ENCODE measurements at places on chromosomes 16 and 17.

GRCh38 chr17:11944587-11944986 lies 52.7 kb downstream of the ZNF18 start:
- no peak for DNase-seq

GRCh38 chr16:73886426-73886825 lies 410.2 kb upstream of the PSMD7 start:
- no peak for DNase-seq

GRCh38 chr16:19329932-19330331 lies 44.4 kb downstream of the CLEC19A start:
- DNase-seq, result no peak

GRCh38 chr17:29777663-29778062 lies 152.4 kb downstream of the SSH2 start:
- no peak for DNase-seq

GRCh38 chr17:47682138-47682537 lies 11.8 kb upstream of the TBKBP1 start:
- DNase-seq, result no peak

- no peak for DNase-seq
Measured at GRCh38 chr17:60065867-60066266, 12.9 kb downstream of the HEATR6 start.

DNA sequence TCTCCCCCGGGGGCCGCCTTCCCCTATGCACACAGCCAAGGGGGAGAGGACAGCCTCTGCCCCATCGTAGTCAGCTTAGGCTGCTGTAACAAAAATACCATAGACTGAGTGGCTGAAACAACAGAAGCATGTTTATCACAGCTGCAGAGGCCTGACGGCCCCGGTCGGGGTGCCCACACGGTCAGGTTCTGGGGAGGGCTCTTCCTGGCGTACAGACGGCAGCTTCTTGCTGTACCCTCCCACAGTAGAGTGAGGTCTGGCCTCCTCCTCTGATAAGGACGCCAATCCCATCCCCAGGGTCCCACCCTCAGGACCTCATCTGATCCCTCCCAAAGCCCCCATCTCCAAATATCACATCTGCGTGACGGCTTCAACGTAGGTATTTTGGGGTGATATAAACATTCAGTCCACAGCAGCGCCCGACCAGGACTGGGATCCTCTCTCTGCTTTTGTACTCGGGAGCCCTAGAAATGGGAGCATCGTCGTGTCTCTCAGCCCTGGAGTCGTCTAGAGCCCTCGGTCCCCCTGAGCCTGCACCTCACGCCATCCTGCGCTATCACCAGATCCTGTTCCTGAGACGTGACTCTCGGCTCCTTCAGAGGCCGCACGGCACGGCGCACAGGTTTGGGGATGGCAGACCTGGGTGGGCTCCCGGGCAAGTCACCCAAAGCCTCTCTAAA lies 67.8 kb downstream of the RPH3AL start:
- no peak for DNase-seq

DNA sequence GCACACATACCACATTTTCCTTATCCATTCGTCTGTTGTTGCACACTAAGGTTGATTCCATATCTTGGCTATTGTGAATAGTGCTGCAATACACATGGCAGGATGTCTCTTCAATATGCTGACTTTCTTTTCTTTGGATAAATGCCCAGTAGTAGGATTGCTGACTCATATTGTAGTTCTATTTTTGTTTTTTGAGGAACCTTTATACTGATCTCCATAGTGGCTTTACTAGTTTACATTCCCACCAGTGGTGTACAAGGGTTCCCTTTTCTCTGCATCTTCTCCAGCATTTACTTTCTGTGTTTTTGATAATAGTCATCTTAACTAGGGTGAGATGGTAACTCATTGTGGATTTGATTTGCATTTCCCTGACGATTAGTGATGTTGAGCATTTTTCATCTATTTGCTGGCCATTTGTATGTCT lies 118.1 kb downstream of the STXBP4 start:
- no peak for DNase-seq

DNA sequence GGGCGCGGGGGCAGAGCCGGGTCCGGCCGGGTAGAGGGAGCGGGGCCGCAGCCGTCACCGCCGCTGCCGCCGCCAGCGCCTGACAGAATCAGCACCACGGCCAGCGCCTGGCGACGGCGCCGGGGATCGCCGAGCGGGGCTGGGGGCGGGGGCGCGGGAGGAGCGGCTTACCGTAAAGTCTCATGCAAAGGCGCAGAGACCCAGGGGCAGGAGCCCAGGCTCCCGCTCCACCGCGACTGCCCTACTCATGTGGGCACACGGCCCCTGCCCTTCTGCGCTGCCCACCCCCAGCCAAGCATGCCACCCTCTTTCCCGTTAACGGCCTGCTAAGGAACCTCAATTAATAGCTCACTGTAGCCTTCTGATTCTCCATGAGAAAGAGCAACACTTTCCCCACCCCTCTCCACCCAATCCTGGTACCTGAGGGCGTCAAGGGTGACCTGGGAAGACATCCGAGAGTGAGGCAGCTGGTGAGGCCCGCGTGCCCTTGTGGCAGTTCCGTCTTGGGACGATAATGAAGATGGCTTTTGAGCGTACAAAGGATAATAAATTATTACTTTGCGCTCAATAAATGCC lies at the start of gene SEZ6:
SEZ6 (minus strand) TSS at position 98 of the 576 bp plus-strand sequence. CDS start 164 bp downstream, outside the sequence.
- DNase-seq, result peak; percentile 90

DNA sequence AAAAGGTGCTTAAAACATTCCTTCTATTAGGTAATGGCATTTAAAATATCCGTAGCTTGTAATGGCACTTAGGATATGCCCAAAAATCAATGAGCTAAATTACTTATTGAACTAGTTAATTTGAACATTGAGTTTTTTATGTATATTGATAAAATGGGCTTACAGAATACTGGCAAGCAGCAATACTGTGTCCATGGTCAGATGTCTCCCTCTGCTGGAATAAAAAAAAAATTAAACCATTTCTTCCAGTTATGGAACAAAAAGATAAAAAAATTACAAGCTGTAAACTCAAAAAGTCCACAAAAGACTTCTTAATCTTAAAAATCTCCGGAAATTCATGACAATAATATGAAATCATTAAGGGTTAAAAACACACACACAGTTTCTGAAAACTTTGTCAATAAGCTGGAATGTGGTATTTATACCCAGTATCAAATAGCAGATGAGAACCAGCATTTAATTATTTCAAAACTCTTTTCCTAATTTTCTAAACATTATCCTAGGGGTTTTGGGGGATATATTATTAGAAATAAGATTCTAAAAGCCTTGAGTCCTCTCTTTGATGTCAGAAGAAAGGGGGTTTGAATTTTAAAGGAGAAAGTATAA lies 21.5 kb upstream of the PSMD7 start:
- no peak for DNase-seq

GRCh38 chr16:31085873-31086628 lies 2.7 kb downstream of the PRSS53 start:
- DNase-seq, result no peak

GRCh38 chr17:62827746-62828485 lies 19.8 kb upstream of the MARCHF10 start:
- DNase-seq, result no peak

- DNase-seq, result no peak
Measured at GRCh38 chr17:79861413-79862216, 22.4 kb upstream of the CBX4 start.

GRCh38 chr17:74249590-74250270 lies 24.3 kb upstream of the DNAI2 start:
- DNase-seq, result no peak

GRCh38 chr17:45261577-45262515 lies at the start of gene SPATA32:
SPATA32 (minus strand) TSS chr17:45262094; CDS start chr17:45262016, 78 bp downstream.
- DNase-seq, result peak; percentile 86

DNA sequence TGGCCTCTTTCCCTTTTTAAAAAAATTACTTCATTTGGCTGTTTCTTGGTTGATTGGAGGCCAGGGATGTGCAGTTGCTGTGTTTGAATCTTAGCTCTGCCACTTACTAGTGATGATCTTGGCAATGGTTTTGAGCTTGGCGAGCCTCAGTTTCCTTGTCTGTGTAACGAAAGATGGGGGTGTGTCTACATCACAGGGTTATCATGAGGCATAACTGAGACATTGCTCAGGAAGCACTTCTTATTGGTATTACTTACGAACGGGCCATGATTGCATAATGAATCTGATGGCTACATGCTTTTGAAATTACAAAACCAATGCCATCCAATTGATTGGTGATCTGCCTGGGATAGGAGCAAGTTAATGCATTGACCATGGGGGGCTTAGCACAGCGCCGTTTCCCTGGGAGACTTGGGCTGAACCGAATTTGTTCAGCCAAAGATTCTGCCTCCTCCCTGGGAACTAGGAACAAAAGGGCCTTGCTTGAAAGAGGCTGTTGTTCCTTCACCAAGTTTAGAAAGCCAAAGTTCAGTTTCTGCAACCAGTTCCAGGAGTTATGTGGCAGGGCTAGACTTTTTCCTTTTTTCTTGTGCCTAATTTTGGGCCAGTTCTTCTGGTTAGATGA lies 21.9 kb downstream of the CMIP start:
- no peak for DNase-seq

GRCh38 chr16:11181899-11182279 lies 74.1 kb downstream of the SOCS1 start:
- DNase-seq, result no peak

DNA sequence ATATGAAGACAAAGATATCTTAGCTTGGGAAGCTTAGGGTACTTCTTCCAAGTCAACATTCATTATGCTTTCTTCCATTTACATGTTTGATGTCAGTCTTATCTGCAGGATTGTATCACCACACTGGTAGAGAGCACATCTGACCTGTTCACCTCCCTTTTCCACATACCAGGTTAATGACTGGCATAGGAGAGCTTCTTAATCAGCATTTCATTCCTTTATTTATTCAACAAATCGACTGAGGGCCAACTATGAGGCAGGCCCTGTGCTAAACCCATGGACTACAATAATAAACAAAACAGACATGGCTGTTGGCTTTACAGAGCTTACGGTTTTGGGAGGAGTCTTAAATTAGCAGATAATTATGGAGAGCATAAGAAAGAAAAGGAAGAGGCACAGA lies 378.1 kb upstream of the CDH11 start:
- DNase-seq, result no peak

DNA sequence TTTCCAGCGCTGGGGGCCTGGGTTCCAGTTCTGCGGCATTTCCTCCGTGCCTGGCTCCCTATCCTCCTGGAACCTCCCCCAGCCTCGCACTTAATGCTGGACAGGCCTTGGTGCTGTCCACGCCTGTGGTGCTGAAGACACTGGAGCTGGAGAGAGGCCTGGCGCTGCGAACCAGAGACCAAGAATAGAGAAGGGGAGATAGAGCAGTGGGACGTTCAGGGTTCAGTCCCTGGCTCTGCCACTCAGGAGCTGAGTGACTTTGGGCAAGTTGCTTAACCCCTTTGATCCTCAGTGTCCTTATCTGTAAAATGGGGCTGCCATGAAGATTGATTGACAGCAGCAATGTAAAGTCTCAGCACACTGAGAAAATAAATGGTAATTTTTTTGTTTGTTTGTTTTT lies 11.9 kb downstream of the SBK1 start:
- DNase-seq, result no peak

DNA sequence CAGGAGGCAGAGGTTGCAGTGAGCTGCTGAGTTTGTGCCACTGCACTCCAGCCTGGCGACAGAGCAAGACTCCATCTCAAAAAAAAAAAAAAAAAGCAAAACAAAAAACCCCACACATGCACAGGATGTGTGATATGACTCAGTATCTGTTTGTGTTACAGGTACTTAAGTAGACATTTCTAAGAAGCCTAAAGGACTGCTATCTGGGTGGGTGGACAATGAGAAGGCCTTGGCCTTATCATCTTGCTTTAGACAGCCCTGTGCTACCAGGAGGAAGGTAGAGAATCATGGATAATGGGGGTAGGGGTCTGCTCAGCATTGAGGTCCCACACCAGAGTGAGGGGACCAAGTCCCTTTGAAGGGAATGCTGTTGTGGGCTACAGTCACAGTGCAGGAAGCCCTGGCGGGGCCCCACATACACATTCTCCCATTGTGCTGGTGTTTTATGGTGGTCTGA lies 26.7 kb downstream of the PLD6 start:
- DNase-seq, result no peak

DNA sequence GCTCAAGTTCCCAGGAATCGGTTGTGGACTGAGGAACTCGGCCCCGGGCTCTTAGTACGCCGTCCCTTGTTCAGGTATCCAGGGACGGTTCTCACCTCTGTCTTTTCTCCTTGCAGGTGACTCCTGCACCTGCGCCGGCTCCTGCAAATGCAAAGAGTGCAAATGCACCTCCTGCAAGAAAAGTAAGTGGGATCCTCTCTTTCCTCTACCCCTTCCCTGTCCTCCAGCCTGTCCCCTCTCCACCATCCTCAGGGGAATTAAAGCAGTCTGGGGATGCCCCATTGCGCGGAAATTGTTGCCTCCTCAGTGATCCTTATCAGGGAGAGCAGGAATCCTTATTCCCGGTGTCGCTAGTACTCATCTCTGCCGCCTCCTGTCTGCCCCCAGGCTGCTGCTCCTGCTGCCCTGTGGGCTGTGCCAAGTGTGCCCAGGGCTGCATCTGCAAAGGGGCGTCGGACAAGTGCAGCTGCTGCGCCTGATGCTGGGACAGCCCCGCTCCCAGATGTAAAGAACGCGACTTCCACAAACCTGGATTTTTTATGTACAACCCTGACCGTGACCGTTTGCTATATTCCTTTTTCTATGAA lies 585 bp downstream of the MT2A start:
- DNase-seq, result no peak

DNA sequence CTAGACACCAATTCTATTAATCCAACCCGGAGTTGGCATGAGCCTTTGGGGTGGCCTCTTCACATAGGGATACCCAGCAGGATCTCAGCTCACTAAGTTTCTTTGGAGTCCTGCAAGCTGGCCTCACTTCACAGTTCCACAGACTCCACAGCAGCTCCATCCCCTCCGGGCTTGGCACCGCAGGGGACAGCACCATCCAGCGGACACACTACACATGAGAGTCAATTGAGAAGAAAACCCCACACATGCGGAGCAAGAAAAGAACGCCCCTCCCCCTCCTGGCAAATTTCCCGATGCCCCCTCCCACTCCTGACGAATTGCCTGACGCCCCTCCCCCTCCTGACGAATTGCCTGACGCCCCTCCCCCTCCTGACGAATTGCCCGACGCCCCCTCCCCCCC lies 31.1 kb downstream of the KLHDC4 start:
- no peak for DNase-seq

GRCh38 chr16:62712566-62712965 lies 676.3 kb upstream of the CDH8 start:
- DNase-seq, result no peak

DNA sequence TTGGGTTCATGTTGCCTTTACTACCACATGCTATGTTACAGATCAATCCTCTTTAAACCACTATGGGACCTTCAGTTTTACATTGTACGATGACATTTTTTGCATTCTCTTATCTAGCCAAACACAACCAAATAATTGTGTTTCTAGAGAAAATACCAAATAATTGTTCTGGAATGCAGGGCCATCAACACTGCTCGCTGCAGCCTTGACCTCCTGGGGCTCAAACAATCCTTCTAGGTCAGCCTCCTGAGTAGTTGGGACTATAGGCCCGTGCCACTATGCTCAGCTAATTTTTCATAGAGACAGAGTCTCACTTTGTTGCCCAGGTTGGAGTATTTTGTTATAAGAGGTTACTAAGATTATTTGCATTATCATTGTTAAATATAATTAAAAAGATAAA lies 237.5 kb upstream of the PMFBP1 start:
- no peak for DNase-seq

- peak; percentile 53 for DNase-seq
Measured at GRCh38 chr17:35731917-35732805, 722 bp downstream of the RASL10B start.
